IPS DF 19.7 (cell line): ENCODE measurements at places on chromosomes 7 and 10.
A peak's percentile ranks its signal among the peaks of the same experiment; 100 is the strongest.

DNA sequence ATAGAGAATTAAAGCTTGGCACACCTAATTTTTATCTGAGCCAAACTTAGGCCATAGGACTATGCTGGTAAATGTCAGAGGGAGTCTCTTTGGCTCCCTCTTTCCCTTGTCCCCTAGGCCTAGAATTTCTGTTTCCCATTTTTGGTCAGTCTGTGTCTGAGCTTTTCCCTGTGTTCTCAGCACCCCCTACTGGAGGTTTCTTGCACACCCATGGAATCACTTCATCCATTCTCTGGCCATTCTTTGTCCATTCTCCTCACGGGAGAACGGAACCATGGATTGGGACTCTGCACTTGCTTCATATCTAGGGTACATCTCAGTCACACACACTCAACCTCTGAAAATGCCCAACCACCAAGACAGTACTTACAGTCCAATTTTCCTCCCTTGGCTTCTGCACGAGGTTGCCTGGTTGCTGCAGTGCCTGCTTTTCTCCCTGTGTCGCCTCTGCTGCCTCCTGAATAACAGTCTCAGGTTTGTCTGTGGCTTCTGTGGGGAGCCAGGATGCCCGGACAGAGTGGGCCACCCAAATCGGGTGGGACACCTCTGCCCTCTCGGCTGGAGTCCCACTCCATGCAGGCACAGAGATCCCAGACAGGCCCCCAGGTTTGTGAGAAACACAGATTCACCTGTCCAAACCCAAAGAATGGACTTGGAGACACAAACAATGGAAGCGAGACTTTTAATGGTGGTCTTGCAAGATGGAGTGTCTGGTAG lies 35.1 kb upstream of the DNAH11 start:
- peak; percentile 28 for DNase-seq

GRCh38 chr10:83647526-83647925 lies 491.8 kb upstream of the GHITM start:
- DNase-seq: no peak

DNA sequence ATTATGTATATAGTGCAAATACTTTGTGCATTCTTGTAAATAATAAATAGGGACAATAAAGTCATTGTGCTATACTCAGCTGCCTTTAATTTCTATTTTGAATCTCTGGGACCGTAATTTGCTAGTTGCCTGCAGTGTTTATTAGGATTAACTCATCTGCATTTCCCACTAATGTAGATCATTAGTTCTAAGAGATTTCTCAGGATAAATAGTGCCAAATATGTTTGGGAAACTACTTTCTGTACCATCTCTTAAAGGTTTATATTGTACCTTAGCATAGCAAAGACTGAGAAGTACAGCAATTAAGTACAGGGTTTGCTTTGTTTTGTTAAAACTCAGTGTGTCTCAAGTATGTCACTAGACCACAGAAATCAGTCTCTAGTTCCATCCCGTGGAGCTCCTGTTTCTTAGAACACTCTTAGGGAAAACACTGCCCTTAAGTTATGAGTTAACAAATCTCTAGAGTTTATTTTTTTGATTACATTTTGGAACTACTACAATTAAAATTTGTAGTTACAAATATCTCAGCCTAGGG lies 26.0 kb downstream of the ADD3 start:
- no peak for DNase-seq

DNA sequence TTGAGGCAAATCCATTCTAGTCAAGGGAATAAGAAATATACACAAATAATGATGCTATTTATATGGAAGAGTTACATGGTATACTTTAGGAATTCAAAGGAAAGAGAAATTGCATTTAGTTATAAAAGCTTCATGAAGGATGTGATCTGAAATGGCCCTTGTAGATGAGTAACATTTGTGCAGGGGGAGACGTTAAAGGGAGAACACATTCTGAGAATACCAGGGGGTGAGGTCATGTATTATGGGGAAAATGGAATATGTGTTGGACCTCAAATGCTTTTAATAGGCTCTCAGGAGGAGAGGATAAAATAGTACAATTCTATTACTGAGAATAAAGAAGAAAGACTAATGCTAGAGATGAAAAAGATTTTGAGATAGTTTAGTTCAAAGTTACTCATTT lies 122.5 kb upstream of the NOBOX start:
- no peak for DNase-seq

DNA sequence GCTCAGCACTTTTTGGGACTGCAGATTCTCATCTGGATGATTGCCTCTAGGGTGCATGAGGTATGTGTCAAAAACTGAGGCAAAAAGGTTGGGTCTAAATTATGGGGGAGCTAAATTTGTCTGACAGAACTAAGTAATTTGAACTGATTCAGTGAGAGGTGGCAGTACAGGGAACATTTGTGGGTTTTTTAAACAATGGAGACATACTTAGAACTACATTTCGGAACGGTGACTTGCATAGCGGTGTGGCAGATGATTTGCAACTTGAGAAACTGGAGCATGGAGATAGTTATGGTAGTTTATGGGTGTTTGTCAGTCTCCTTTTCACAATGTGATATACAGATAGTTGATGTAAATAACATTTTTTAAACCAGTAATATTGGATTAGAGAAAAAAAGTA lies 14.6 kb downstream of the TBC1D12 start:
- no peak for DNase-seq

GRCh38 chr7:142910481-142910880 lies 23.1 kb downstream of the TRPV5 start:
- no peak for DNase-seq

DNA sequence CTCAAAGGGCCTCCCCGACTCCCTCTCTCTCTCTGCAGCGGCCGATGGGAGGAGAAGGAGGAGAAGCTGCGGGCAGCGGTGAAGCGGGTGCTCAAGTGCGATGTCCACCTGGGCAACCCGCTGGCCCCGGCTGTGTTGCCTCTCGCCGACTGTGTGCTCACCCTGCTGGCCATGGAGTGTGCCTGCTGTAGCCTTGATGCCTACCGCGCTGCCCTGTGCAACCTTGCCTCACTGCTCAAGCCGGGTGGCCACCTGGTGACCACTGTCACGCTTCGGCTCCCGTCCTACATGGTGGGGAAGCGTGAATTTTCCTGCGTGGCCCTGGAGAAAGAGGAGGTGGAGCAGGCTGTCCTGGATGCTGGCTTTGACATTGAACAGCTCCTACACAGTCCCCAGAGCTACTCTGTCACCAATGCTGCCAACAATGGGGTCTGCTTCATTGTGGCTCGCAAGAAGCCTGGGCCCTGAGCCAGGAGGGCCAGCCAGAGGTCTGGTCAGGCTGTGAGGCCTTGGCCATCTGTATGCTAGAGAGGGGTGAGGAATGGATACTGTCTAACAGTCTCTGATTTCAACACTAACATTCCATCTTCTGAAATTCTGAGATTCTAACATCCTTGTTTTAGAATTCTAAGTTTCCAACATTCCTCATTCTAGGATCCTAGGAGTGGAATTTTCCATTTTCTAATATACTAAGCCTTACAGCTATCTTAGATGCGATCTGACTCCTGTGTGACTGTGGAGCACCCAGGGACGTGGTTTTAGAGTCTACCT lies 3.6 kb downstream of the INMT start:
- DNase-seq: no peak

DNA sequence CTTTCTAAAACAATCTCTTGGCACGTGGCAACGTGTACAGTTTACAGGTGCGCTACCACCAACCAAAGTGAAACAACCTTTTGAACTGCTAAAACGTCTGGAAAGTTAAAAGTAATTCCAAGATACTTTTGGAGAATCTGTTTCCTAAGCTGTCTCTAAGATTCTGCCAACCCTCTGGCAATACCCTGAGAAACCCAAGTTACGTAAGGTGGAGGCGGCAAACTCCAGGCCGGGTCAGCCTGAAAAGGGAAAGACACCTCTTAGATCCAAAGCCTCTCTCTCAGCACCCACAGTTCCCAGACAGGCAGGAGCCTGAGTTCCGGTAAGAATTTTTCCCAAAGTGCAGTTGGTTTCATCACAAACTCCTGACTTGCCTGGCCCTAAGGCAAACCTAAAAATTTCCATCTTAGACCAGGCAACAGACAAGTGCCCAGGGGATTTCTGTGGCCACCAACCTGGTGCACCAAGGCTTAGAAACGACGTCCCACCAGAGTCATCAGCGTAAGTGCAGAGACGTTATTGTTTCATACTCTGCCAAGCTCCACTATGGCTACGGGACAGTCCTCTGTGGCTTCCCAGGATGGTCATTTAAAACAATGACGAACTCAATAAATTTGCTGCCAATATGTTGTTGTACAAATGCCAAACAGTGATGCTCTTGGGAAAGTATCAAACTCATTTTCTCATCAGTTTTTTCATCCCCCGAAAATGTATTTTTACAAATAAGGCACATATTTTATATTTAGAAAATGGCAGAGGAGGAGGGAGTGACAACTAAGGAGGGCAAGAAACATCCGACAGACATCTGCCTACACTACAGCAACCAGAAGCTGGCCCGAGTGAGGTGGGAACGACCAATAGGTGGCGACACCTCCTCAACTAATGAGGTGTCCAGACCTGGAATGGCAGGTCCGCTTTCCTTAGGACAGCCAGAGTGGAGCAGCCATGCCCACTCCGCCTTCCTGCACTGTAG lies 205.8 kb upstream of the FRMD4A start:
- DNase-seq: peak; percentile 47

GRCh38 chr7:103937680-103938079 lies 51.8 kb downstream of the RELN start:
- DNase-seq: no peak

GRCh38 chr10:47418966-47419365 lies 34.9 kb upstream of the ZNF488 start:
- no peak for DNase-seq
